Lung (tissue), 17 donors: ENCODE measurements at places on chromosomes 12 and 14. TPM values are rescaled to one million over a fixed set of nuclear protein-coding genes. Genes with fewer than 3 reads are reported as not detected.

The SCNN1A gene
- 122 TPM for total RNA-seq

The KRT74 gene
- not detected for total RNA-seq

The RIPK3 gene
- 26.0 TPM for total RNA-seq

The C1R gene
- total RNA-seq = 525 TPM

The GALNT16 gene
- total RNA-seq = 4.1 TPM

The GLIPR1L2 gene
- 0.98 TPM for total RNA-seq

The GNS gene
- 149 TPM for total RNA-seq

The DLGAP5 gene
- total RNA-seq = 0.34 TPM

The LRP1-AS gene
- not detected for total RNA-seq

The MANSC1 gene
- 26.7 TPM for total RNA-seq

The IGF1 gene
- 60.7 TPM for total RNA-seq

The HOXC10 gene
- total RNA-seq = 0.18 TPM

The SYNE3 gene
- total RNA-seq = 8.4 TPM

The FOXA1 gene
- total RNA-seq = 67.2 TPM

DNA sequence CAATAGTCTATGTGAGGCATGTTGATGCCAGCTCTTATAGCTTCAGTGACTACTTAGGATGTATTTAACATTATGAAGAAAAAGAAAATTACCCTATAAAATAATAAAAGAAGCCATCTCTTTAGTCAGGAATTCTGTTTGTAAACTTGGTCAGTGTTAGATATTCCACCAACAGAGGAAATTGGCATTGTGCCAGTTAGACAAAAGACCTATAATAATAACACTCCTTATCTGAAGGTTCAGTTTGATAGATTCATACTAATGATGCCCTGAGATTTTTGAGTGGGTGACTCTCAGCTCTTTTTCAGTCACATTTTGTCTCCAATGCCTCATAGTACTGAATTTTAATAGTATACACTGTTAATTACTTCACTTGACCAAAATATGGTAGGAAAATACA, 6.6 kb downstream of the SYT10 start:
- DNase-seq = no peak

- no peak for DNase-seq
These were observed 86.4 kb upstream of the RTL1 start for GRCh38 chr14:100989924-100990323.

DNA sequence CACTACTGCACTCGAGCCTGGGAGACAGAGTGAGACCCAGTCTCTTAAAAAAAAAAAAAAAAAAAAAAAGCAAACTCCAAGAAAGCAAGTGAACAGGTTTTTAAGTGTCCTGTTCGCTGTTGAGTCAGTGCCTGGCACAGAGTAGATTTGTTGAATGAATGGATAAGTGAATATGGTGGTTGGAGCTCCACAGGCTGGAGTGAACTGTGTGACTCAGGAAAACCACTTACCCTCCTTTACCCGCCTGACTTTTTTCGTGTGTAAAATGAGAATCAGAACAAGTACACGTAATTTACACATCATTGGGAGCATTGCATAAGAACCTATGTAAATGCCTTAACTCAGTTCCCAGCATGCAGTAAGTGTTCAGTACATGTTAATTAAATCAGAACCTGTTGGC, 24.0 kb upstream of the ESRRB start:
- no peak for DNase-seq

DNA sequence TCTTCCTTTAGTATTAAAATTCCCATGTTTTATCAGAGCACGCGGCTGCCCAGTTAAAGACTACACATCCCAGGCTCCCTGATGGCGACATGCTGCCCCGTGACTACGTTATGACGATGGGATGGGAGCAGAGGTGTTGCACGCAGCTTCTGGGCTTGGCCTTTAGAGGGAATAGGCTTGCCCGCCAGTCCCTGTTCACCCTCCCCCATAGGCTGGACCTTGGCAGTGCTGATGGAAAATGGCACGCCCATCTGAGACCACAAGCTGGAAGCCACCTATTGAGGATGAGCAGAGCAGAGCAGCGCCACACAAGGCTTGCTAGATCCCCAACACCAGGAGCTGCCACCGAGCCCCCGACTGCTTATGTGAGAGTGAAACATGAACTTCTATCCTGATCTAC, 24.7 kb downstream of the TTC7B start:
- no peak for DNase-seq

- DNase-seq = peak; percentile 53
These were observed 239.7 kb downstream of the SLC41A2 start for GRCh38 chr12:104718304-104718929.

DNA sequence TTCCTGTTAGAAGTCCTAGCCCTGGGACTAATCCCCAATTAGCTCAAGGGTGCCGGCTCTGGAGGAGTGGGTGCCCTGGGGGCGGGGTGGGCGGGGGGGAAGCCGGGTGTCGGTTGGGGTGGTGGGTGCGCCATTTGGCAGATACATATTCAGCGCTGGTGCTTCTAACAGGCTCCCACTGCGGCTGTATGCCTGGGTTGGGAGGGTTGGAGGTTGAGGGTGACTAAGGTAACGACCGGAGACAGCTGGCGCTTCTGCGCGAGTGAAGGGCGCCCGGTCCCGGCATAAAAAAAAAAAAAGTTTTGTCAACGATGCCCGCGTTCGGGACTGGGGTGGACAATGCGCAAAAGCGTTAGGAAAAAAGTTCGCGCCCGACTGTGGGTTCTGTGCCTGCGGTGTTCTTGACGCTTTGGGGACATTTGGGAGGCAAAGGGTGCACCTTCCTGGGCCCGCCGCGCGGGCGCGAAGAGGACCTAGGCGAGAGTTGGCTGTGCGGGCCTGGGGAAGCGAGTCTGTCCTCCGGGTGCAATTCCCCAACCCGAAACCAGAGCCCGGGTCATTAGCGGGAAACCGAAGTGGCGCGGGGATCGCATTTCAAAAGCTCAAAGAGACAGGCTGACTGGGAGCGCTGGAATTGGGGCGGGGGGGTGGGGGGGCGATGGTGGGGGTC, 19.2 kb downstream of the TBX3 start:
- DNase-seq = peak; percentile 40

DNA sequence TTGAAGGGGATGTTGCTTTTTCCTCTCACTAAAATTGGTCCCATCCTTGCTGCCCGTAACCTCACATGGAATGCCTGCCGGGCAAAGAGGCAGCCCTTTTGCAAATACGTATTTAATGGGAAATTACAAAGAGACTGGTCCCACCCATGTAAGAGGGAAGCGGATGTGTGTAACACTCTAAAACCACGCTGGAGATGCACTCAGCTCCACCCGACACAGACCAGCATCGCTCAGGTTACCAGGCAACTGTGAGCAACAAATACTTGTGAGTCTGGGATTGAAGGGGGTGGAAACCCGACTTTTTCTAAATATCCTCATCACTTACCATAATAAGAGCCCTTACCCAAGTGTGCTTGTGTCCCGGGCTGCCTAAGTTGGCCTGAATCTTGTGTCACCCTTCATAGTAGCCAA, 47.7 kb downstream of the ELK3 start:
- no peak for DNase-seq

DNA sequence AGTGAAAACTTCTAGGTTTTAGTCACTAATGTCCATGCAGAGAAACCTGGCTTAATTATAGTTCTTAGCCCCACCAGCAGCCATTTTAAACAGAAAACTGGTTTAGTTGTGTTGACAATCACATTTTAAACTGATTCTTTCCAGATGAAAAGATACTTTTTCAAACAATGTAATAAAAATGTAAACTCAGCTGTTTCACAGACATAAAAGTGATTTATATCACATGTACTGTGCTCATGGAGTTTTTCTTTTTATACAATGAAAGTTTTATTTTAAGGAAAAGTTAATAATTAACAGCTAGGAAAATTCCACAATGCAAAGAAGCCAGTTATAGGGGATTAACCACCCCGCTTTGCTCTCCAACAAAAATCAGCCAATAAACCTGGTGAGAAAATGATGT, 129.7 kb downstream of the PAX9 start:
- no peak for DNase-seq

DNA sequence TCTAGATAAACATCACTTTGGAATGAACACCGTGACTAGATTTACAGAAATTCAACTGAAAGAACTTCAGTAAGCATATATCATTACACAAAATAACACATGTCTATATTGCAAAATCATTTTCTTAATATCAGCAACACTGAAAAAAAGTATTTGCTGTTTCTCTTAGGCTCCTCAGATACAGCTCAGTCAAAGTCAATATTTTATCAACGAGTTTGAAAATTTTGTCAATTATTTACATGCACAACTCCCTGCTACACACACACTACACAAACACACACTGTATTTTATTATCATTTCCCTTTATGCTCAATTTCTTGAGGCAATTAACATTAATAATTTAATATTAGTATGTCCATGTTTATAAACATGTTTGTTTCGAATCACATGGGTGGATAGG, 3.8 kb downstream of the PZP start:
- DNase-seq = no peak

DNA sequence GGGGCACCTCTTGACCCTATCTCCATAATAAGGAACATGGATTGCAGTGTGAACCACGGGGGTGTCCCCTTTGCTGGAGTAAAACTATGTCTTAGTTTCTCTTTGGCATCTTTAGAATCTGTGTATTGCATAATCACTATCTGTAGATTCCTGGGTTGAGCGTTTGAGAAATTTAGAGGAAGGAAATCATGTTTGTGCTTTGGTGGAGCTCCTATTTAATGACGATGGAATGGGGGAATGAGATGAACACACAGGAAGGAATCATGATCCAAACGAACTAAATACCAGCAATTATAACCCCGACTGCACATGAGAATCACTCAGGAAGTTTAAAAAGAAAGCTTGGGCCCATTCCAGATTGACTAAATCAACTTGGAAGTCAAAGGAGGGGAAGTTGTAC, 1.3 kb upstream of the MYG1 start:
- DNase-seq = no peak

DNA sequence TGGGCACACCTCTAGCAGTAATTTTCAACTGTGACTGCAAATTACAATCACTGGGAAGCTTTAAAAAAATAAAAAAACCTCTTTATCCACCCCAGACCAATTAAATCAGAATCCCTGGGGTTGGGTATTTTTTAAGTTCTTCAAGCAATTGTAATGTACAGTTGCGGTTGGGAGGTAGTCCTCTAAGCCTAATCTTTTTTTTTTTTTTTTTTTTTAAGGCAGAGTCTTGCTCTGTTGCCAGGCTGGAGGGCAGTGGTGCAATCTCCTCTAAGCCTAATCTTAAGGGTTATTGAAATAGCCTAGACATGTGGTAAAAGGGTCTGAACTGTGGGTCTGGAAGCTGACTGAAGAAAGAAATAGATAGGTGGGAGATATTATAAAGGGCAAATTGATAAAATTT, 230.5 kb downstream of the AKAP6 start:
- no peak for DNase-seq

DNA sequence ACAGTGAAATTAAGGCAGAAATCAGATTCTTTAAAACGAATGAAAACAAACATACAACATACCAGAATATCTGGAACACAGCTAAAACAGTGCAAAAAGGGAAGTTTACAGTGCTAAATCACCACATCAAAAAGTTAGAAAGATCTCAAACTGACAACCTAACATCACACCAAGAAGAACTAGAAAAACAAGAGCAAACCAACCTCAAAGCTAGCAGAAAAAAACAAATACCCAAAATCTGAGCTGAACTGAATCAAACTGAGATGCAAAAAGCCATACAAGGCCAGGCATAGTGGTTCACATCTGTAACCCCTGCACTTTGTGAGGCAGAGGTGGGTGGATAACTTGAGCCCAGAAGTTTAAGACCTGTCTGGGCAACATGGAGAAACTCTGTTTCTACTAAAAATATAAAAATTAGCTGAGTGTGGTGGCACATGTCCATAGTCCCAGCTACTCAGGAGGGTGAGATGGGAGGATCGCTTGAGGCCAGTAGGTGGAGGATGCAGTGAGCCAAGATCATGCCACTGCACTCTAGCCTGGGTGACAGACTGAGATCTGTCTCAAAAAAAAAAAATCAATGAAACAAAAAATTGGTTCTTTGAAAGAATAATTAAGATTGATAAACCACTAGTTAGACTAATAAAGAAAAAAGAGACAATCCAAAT, 33.2 kb upstream of the LDHB start:
- no peak for DNase-seq

DNA sequence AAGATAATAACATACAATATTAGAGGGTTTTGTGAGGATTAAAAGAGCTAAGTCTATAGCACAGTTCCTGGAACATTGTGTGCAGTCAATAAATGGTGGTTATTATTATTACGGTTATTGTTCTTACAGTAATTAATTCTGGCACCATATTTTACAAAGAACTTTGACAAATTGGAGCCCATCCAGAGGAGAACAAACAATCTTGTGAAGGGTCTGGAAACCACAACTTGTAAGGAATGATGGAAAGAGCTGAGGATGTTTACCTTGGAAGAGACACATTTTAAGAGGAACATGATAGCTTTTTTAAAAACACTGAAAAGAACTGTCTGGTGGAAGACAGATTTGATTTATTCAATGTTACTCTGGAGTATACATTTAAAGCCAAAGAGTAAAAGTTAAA, 150.5 kb upstream of the KRR1 start:
- DNase-seq = no peak

DNA sequence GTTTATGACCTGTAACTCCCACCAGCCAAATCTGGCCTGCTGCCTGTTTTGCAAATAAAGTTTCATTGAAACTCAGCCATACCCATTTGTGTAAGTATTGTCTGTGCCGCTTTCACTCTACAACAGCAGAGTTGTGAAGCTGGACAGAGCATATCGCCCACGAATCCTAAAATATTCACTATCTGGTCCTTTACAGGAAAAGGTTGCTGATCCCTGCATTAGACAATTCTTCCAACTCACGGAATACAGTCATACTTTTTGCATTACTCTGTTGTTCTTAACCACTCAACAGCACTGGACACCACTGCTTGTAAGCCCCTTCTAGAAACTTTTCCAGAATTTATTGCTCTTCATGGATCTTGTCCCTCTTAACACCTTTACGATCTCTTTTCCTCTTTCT, 435.4 kb downstream of the EGLN3 start:
- no peak for DNase-seq

GRCh38 chr12:68978678-68979077, 45.7 kb upstream of the CPM start:
- no peak for DNase-seq

GRCh38 chr14:105126981-105127329, 41.6 kb downstream of the JAG2 start:
- DNase-seq = no peak

- DNase-seq = peak; percentile 73
These were observed 19.9 kb downstream of the ETV6 start for GRCh38 chr12:11669348-11669747.

GRCh38 chr12:121668750-121669520, 519 bp downstream of the MORN3 start:
- peak; percentile 76 for DNase-seq

DNA sequence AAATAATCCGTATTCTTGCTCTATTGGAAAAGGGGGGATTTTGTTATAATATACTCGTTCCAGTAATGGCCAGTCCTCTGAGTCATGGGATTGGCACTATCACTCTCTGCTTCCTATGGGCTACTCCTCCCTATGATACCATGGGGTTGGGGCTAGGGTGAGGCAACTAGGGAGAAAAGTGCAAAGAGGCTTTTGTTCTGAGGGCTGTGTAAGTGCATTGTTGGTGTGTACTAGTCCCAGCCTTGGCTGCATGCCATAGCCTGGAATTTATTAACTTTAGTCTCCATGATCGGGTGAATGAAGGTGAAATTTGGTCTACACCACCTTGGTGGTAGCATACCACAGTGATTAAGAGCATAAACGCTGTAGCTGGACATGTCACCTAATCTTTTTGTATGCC, 247.6 kb downstream of the RPAP3 start:
- no peak for DNase-seq

- DNase-seq = no peak
These were observed 3.9 kb upstream of the TCHP start for GRCh38 chr12:109896188-109896587.

- DNase-seq = peak; percentile 49
These were observed 536.8 kb upstream of the ATP2B1 start for GRCh38 chr12:90245391-90245790.
